CD4-positive, alpha-beta memory T cell (primary cell): ENCODE measurements at places on chromosomes 5 and 9. TPM values are rescaled to one million over a fixed set of nuclear protein-coding genes. Genes with fewer than 3 reads are reported as not detected.

Gene RANBP3L
- polyA plus RNA-seq: not detected

Gene BARX1
- polyA plus RNA-seq: not detected

Gene PTPRD
- not detected for polyA plus RNA-seq

Gene PIGO
- polyA plus RNA-seq: 17.9 TPM

Gene CDX1
- polyA plus RNA-seq: not detected

Gene SNCAIP
- polyA plus RNA-seq: not detected

Gene ADAMTS2
- polyA plus RNA-seq: 0.07 TPM

Gene SLC4A9
- polyA plus RNA-seq: not detected

Gene AHRR
- polyA plus RNA-seq: 0.23 TPM

Gene C5orf58
- not detected for polyA plus RNA-seq
